ENCODE measurements at places on chromosomes 2 and 18. TPM values are rescaled to one million over a fixed set of nuclear protein-coding genes. Genes with fewer than 3 reads are reported as not detected.

DNA sequence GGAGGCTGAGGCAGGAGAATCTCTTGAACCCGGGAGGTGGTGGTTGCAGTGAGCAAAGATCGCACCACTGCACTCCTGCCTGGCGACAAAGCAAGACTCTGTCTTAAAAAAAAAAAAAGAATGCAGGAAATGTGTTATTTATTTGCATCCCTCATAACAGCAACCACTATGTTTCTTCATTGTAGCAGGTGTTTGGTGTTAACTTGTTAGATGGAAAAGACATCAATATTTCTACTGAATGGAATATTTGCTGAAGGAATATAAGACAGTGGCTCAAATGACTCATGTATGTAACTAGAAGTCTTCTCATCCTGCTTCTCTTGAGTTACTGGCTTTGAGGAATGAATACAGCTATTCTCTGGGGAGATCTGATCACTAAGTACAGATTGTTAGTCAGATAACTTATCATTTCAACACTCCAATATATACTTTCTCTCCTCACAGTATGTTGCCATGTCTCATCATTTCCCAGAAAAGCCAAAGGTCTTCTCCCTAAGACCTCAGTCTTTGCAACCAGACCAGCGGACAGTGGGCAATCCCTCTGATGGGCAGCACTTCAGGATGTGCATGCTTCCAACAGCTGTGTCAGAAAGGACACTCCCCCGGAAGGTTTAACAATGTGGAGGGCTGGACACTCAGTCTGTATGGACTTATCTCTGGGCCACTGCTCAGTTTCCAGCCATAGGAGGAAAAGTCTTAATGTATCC lies 104.4 kb upstream of the STK17B start:
- no peak for DNase-seq

GRCh38 chr2:101622210-101623030 lies 75.1 kb upstream of the MAP4K4 start:
- no peak for DNase-seq

- DNase-seq, result no peak
Observed at GRCh38 chr2:145800151-145801091, 1280.5 kb upstream of the ZEB2 start.

SPATA3 gene
- not detected for polyA plus RNA-seq

EGR4 gene
- 0.32 TPM for polyA plus RNA-seq
